ENCODE measurements at places on chromosomes 3 and 15.

- no peak for DNase-seq
These were observed 30.0 kb downstream of the HMCES start for GRCh38 chr3:129308636-129309035.

GRCh38 chr3:1501406-1502115 is 408.7 kb downstream of the CNTN6 start:
- no peak for DNase-seq

DNA sequence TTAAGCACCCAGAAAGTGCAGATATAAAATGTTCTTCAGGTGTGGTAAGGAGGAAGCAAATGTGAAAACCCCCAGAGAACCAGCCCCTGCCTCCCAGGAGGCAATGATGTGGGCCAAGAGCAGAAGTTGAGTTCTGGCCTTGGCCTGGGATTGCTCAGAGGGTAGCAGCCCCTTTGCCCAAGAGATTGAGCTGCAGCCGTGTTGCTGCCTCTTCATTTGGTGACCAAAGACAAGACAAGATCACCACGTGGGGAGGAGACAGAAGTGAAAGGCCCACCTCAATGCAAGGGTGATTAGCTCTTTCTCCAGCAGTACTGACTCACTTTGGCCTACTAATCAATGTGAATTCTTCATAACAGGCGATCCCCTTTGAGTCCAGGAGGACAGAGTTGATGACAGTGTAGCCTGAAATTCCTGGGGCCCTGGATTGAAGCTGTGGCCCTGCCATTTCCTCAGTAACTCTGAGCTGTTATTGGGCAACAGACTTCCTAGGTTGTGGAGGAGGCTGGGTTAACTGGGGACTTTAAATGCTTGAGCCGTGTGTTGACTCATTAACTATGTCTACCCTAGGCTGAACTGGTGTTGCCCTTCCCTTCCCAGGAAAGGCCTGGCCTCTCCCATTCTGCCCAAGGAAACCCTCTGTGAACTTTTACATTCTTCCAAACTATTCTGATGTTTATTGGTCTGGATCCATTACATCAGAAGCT is 86.5 kb downstream of the ST6GAL1 start:
- DNase-seq: no peak

GRCh38 chr3:88167704-88168103 is 17.9 kb downstream of the C3orf38 start:
- no peak for DNase-seq

DNA sequence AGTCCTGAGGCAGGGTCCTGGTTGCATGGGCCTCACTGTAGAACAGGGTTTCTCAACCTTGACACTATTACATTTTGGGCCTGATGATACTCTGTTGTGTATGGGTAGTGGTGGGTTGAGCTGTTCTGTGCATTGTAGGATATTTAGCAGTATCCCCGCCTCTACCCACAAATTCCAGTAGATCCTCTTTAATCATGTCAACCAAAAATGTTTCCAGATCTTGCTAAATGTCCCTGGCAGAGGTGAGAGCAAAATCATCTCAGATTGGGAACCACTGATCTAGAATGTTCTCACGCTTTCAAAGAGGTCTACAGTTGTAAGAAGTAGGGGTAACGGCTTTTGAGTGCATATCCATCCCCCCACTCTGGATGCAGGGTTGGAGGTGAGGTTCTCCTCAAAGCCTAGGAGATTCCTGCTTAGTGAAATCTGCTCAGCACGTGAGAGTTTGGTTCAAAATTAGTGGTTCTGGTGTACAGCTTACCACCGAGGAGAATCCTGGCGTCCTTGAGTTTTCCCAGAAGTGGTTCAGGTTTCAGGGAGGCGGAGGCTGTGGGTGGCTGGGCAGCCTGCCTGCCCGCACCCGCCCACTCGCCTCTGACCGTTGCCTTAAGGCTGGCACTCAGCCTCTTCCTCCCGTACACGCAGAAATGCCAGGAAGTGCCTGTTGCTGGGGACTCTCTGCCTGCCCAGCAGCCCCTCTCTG is 5.3 kb downstream of the ACVR2B start:
- DNase-seq: no peak

GRCh38 chr15:92655178-92655995 is at the start of gene FAM174B:
TSS of gene FAM174B (minus strand) at chr15:92655775.
- peak; percentile 68 for DNase-seq

Data from activated CD4-positive, alpha-beta T cell treated with anti-CD3 and anti-CD28 coated beads, Interleukin-2, amount 10 ng/mL, durations not matched to agents 24 days and 14 days (primary cell).